ENCODE measurements at places on chromosomes 7 and 10. TPM values are rescaled to one million over a fixed set of nuclear protein-coding genes. Genes with fewer than 3 reads are reported as not detected.

GRCh38 chr7:8249121-8249520 is 12.8 kb downstream of the ICA1 start:
- no peak for DNase-seq

Gene GCK
- total RNA-seq: 1.4 TPM

Gene PIP
- not detected for total RNA-seq

GRCh38 chr7:121334875-121335648 is 6.3 kb downstream of the WNT16 start:
- no peak for DNase-seq

GRCh38 chr10:45373576-45374349 is at the start of gene ALOX5:
ALOX5 (plus strand) TSS chr10:45374216; CDS start chr10:45374280, 64 bp downstream.
- no peak for DNase-seq

Gene IQUB
- total RNA-seq: 1.5 TPM

Measured in urinary bladder (tissue), 4 donors.